CD8-positive, alpha-beta T cell (primary cell): ENCODE measurements at places on chromosomes 6 and 20. TPM values are rescaled to one million over a fixed set of nuclear protein-coding genes. Genes with fewer than 3 reads are reported as not detected.

BEND6 gene
- not detected for total RNA-seq

OPRM1 gene
- not detected for total RNA-seq

DNA sequence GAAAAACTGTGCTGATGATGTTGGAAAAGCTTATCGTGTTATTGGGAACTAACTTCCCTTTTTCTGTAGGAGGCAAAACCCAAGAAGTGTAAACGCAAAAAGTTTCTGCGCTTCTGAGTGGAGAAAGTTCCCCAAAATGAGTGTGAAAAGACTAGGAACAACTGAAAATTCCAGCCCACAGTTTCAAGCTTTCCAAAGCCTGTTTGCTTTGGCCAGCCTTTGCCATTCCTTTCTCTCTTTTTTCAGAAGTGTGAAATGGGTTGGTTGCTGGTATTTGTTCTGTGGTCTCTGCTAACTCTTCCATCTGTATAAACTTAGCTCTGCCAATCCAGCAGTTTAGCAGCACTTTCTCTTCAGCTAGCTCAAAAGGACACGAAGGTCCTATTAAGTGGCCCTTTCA is 491.3 kb downstream of the MAFB start:
- no peak for DNase-seq

HRH3 gene
- total RNA-seq: not detected

EFCAB8 gene
- total RNA-seq: 0.92 TPM

GRCh38 chr20:21026951-21027350 is 79.2 kb downstream of the LINC00237 start:
- DNase-seq: no peak

GRCh38 chr20:8194721-8195120 is 62.7 kb downstream of the PLCB1 start:
- no peak for DNase-seq

FAM217A gene
- not detected for total RNA-seq

- DNase-seq: peak; percentile 25
These were observed 1.5 kb downstream of the FOXC1 start for GRCh38 chr6:1611322-1611571.

DNA sequence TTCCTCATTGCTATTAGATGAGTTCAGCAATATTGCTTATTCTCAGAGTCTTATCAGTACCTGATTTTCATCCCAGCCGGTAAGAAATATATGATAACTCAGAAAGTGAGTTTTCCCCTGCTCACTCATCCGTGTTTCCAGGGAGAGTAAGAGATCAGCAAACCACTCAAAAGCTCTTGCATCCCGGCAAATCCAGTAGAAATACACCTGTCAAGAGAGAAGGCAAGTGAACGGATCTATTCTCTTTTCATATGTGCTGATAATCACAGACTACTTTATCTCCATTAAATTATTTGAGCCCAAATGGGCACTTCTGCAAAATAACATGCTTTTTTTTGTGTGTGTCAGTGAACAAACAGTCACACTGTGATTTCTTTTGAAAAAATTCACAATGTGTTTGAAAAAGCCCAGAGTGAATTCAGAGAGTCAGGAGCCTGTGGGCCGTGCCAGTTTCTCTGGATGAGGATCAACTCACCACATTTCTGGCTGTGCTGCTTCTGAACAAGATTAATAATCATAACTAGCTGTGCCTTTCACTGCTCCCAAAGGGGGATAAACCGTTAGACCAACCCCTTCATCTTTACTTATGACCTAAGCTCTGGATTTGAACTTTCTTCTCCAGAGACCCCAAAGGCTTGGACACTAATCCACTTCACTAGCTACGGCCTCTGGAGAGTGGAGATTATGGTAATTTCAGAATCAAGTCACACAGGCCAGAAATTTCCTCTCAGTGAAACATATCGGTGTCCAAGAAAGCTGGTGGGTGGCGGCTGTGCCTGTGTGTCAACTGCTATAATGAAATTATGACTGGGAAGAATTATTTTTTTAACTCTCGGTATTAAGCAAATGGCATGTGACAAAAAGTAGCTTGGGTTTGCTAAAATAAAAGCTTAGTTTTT is 44.2 kb downstream of the NOX3 start:
- no peak for DNase-seq

- no peak for DNase-seq
These were observed 399.8 kb downstream of the BTBD9 start for GRCh38 chr6:38239719-38240451.

DNA sequence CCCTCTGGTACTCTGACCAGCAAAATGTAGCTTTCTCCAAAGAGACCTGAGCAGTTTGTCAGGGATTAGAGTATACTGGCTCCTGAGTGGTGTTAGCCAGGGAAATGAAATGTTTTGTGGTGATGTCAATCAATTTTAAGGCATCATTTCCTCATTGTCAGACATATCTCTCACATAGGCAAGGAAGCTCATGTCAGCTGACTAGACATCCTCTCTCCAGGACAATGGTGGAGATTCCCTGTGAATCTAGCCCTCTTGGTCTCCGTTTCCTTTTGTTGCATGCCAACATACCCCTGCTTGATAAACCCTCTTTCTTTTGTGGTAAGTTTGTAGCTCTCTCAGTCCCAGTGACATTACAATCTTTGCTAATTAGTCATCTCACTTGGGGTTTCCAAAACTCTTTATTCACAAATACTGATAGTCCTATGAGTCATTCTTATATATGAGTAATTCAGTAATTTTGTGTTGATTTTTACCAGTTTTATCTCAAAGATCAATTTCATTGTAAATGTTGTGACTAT is 135.6 kb upstream of the PTPRK start:
- no peak for DNase-seq

DNA sequence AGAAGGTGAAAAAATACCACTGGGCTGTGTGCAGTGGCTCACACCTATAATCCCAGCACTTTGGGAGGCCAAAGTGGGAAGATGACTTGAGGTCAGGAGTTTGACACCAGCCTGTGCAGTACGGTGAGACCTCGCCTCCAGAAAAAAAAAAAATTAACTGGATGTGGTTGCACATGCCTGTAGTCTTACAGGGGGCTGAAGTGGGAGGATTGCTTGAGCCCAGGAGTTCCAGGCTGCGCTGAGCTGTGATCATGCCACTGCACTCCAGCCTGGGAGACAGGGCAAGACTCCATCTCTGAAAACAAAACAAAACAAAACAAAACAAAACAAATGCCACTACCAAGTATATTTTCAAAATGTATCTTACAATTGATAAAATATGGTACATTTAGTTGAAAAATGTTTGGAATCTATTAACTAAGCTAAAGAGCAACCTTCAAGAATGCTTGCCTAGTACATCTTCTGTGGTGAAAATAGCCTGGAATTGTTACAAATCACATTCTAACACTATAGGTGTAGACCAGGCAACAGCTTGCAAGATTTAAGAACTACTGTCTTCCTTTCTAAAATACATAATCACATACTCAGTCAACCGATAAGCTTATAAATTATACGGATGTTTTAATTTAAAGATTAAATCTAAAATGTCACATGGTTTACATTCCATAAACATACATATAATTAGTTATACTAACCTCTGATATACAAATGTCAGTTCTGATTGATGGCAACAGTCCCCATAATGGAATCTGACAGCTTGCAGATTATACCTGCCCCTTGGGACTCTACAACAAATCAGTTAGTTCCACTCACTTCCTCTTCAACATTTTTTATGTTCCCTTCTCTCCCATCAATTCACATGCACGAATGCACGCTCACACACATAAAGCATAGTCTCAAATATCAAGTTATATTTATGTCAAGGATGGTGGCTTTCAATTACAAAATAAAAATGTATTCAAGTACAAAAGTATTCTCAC is 150.8 kb downstream of the ASCC3 start:
- no peak for DNase-seq

DNA sequence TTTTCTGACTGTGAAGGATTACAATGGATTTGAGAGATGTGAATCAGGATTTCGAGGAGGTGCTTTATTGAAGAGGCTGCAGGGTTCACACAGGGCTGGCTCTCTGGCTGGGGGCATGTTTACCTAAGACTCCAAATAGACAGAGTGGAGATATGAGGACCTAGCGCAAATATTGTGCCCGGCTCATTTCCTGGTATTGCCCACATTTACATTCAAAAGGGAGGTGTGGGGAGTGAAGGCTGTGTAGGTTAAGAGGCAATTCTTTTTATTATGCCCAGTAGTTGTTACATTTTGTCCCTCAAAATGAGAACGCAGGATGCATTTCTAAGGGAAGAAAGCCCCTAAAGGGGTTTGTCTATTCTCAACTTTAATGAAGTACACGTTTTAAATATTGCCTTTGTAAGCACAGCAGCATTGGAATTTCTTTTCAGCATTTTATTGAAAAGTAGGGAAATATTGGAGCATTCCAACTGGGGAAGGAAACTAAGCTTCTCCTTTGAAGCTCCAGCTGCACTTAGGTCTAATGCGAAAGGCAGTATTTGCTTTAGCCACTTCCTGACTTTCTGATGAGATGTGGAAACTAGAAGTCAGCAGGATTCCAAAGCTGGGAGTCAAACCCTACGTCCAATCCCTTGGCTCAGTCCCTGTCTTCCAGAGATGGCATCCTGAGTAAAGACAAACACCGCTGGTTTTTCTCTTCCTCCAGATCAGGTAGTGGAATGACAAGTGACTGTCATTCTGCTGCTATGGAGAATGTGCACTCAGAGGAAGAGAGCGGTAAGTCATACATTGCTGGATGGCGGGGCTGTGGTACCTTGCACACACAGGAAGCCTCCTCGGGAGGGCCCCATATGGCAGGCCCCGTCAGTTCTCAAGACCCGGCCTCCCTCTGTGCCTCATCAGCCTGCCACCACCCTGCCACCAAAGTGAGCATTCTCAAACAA is 70.7 kb downstream of the MYB start:
- DNase-seq: no peak

DNA sequence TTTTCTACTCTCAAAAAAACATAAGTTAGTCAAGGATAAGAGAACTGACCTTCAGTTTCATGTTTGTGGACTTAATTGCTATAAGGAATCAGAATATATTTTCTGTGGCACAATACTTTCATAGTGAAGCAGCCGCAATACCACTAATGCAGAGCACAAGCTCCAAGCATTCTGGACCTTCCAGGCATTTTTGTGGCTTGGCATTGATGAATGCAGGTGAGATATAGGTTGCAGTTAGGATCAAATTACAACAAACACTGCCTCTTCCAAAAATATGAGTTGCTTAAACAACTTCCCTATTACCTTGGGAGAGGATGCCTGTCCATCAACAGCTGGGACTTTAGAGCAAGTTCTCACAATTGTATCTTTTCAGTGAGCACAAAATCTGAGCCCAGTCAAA is 162.8 kb upstream of the RSPO3 start:
- DNase-seq: no peak

DNA sequence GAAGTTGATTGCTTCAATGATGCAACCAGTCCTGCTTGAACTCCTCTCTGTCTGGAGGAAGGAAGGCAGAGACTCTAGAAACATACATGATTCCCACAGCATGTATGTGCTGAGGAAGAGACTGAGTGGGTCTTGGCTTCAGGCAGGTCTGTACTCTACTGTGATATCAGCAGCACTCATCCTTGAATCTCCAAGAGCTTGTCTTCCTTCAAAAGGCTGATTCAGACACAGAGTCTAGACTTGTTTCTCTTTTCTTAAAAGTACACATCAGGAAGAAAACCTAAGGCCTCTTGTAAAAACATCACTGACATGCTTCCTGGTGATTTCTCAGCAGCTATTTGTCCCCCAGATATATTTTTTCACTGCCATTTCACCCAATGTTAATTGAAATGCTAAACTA is 155.7 kb upstream of the HEY2 start:
- no peak for DNase-seq

GRCh38 chr6:161918628-161919205 is 644.9 kb upstream of the AGPAT4 start:
- no peak for DNase-seq

DNA sequence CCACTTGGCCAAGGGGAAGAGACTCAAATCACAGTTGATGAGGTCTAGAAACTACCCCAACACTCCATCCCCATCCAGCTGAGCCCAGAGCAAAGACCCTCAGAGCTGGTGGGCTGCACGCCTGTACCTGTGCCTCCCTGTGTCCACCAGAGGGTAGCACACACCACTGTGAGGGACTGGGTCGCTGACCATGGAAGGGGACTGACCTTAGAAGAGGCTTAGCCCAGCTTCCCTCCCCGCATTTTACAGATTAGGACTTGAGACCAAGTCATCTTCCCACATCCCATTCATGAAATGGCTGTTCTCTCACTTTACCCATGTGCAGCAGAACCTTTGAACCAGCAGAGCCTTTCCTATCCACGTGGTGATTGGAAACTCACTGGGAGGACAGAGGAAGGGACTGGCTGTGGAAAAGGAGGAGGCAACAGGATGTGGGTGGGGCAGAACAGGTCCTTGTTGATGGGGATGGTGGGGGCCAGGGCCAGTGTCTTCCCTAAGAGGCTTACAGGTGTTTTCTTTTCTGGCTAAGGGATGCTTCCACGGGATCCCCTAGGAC is 44.3 kb downstream of the CPXM1 start:
- peak; percentile 38 for DNase-seq

- DNase-seq: no peak
These were observed 52.0 kb downstream of the FRK start for GRCh38 chr6:116008470-116009243.

- no peak for DNase-seq
These were observed 713.2 kb upstream of the NRSN1 start for GRCh38 chr6:23412770-23413169.

- DNase-seq: no peak
These were observed 24.6 kb upstream of the HTR1B start for GRCh38 chr6:77487808-77488425.

DNA sequence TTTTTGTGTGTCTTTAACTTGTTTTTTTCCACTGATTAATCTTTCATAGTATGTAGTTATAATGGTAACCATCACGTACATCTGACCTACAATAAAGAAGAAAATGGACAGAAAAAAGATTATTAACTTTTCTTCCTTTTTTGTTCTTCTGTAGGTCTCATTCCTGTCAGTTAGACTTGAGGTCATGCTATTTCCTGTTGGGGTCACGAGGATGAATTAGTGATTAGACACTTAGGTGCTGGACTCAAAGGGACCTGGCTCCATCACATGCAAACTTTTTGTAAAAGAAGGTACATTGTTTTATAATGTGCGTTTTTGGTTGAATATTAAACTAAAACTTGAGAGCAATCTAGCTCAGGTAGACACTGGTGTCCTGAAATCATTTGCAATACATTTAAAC is 14.8 kb downstream of the MARCKS start:
- no peak for DNase-seq

DNA sequence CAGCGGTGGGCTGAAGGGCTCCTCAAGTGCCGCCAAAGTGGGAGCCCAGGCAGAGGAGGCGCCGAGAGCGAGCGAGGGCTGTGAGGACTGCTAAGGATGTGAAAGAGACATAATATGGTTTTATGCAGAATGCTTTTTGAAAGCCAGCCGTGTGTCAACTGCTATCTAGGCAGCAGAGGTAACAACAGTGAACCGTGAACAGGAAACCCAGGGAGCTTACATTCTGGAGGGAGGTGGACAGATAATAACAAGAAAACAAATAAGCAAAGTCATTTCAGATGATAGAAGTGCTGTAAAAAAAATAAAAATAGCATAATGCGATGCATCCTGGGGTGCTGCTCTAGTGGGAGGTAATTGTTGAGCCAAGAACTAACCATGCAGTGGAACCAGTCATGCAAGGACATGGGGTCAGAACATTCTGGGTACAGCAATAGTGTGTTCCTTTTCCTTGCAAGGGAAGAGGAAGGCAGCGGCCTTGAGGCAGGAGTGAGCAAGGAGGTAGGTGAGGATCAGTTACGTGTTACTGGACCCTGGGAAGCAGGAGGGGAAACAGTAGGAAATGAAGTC is 134.4 kb upstream of the TMEM170B start:
- no peak for DNase-seq
